ENCODE measurements at places on chromosomes 6 and 20.
A peak's percentile ranks its signal among the peaks of the same experiment; 100 is the strongest.

DNA sequence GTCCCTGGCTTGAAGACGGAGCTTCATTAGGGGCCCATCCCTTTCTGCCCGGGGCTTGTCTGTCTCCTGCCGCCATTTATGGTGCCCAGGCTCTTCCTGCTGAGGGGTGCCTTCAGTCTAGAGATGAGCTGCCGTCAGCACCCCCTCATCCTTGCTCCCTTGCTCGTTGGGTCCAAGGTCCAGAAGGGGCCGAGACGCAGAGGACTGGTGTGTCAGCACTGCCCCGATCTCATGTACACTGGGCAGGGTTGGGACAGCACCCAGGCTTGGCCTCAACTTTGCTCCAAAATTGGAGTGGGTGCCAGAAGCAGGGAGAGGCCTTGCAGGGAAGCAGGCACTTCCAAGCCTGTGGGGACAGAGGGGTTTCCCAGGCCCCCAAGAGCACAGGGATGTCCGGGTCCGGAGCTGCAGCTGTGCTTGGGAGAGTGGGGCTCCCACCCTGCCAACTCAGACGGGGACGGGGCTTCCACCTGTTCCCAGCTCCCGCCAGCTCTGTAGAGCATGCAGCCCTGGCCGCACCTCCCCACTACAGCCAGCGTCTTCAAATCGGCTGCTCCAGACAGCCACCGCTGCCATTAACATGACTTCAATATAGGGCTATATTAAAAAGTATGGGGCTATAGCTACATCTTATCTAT lies 488.8 kb downstream of the TENT5A start:
- no peak for DNase-seq

DNA sequence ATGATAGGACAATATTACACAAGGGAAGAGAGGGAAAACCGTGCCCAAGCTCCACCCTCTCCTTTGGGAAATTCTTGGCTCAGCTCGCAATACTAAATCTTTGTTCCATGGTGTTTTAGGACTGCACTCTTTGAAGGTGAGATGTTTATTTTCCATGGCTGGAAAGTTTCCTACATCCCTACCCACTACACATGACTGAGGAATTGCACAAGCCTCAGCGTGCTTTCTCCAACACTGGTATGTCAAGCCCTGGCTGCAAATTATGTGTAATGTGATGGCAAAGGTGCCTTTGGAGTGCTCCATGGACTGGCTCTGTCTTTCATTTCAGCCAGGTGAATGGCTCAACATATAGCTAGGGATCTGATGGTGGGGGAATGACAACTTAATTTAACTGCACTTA lies 134.3 kb downstream of the ISM1 start:
- DNase-seq, result no peak

GRCh38 chr6:170212051-170212756 lies 78.7 kb downstream of the DLL1 start:
- DNase-seq, result peak; percentile 1

- DNase-seq, result no peak
Observed at GRCh38 chr6:80182308-80182707, 75.8 kb downstream of the BCKDHB start.

- DNase-seq, result no peak
Observed at GRCh38 chr6:119109654-119110325, 31.3 kb upstream of the FAM184A start.

DNA sequence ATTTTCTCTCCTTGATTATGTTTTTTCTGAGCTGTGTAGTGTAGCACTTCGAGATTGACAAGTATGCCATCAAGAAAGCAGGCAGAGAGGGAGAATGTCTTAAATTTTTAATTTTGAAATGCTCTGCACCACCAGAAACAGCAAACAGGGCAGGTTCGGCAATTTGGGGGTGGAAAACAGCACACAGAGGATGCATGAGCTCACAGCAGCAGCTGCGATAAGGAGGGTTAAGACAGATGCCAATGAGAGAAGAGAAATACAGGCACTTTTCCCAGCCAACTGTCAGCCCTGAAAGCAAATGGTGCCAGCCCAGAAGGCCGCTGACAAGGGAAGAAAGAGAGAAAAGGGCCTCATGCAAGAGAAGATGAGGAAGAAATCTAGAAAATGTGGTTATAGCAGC lies 15.1 kb upstream of the SNRPB2 start:
- no peak for DNase-seq

- no peak for DNase-seq
Observed at GRCh38 chr6:147331401-147331800, 127.2 kb downstream of the STXBP5 start.

DNA sequence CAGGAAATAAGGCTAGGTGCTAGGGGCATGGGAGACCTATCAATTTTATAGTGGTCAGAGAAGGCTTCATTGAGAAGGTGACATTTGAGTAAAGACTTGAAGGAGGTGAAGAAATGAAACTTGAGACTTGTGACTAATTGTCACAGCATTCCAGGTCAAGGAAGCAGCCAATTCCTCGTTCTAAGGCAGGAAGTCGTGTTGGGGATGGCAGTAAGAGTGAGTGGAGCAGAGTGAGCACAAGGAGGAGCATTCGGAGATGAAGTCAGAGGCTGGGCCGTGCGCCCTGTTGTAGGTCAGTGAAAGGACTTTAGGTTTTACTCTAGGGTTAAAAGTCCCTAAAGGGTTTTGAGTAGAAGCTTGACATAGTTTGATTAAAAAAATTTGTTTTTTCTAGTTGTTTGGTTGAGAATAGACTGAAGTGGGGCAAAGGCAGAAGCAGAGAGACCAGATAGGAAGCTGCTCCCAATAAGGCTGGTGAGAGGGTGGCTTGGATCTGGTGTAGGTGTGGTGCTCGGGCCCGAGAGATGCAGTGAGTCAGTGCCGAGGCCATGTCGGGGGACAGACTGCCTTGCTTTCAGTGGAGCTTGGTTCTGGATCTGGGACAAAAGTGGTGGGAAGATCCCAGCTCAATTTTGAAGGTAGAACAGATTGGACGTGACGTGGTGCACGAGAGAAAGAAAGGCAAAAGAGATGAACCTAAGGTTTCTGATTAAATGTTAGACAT lies 2.6 kb upstream of the RSPH3 start:
- no peak for DNase-seq

- no peak for DNase-seq
Observed at GRCh38 chr6:43953256-43953655, 174.0 kb downstream of the MRPL14 start.

GRCh38 chr20:39874049-39874893 lies 814.8 kb downstream of the MAFB start:
- DNase-seq, result peak; percentile 54

DNA sequence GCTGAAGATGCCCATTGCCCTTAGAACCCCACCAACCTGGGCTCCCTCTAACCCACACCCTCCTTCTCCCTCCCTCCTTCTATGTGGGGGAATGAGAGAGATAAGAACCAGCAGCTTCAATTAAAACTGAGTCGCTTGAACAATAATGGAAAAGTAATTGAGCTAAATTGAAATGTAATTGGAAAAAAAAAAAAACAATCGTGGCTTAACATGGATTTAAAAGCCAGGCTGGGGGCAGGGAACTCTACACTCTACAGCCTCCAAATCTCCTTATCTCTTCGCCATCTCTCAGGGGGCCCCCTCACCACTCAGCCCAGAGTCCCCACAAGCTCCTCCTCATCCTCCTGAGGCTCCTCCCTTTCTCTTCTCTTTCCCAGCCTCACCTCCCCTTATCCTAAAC lies 83.2 kb downstream of the MDGA1 start:
- DNase-seq, result no peak

DNA sequence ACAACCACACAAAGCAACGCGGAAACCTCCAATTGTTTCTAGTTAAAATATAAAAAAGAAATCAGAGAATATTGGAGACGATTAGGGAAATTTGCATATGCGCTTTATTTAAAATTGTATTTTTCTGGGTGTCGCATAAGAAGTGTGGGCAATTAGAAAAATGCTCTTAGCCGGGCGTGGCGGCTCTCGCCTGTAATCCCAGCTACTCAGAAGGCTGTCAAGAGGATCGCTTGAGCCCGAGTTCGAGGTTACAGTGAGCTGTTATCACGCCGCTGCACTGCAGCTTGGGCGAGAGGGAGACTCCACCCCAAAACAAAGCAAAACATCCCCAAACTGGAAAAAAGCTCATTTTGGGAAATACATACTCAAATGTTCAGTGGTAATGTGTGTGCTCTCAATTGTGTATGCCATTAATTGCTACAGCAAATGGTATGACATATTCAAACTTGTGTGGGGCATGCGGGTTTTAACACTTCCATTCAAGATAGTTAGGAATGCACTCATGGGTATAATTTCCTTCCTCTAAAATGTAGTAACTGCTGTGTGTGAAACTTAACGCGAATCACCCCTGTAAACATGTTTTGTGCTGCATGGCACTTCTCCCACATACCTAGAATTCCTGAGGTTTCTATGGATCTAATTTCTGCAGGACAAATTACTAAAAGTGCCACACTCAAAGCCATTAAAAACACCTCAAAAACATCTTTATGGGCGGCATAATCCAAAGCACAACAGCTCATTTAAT lies 54.7 kb upstream of the HFE start:
- DNase-seq, result peak; percentile 65

- DNase-seq, result no peak
Observed at GRCh38 chr6:138410048-138410735, 6.2 kb downstream of the HEBP2 start.

DNA sequence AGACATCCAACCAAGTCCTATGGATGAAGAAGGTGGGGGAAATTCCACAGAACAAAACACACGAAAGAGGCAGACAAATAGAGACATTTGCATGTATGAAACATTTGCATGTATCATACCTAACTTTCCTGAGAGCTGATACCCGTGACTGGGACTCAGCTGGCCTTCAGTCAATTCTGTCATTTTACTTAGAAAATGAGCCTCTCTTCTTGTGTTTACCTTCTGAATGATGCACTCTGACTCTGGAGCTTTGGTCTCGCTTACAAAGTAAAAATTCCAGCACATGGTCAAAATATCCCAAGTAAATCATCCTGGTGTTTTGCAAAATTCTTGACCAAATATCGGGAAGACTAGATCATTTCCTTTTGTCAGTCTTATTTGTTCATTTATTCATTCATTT lies 46.9 kb downstream of the MMUT start:
- DNase-seq, result no peak

All from HAP-1 (cell line).